ENCODE measurements at places on chromosomes 13 and 19.

DNA sequence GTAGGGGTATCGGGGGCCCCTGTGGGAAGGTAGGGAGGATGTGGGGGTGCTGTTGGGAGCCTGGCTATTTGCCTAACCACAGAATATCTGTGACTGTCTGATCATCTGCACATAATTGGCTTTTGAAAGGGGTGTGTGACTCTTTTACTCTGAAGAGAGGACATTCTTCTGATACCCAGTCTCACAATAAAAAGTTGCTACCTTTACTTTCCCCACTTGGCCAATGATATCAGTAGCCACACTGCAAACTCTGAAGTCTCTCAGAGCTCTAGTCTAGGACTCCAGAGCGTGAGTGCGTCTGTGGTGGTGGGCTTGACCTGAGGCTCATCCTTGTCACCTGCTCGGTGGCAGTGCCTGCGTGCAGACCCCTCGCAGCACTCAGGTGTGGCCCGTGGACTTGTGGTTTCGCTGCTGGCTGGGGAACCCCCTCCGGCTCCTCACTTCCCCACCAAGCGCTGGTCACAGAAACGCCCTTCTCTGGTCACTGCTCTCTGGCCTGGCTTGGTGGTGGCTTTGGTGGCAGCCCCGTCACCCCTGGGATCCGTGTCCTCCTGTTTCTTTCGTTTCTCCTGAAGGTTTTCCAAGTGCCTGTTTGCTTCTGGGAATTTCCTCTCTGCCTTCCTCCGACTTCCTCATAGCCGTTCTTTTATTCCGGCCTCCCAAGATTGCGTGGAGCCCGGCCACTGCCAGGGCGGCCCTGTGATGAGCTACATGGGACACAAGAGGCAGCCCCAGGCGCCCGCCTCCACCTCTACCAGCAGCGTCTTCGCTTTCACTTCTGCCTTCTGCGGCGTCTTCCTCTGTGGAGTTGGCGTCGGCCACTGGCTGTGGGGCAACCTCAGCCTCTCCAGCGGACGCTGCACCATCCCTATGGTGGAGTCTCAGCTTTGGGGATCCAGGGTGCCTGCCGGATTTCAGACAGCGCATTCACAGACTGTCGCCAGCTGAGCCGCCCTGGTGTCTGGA, 78.0 kb downstream of the ATP11A start:
- DNase-seq = no peak

GRCh38 chr19:17488593-17489391, 18.5 kb downstream of the SLC27A1 start:
- DNase-seq = no peak

GRCh38 chr13:96034662-96035061, 18.5 kb downstream of the UGGT2 start:
- DNase-seq = no peak

DNA sequence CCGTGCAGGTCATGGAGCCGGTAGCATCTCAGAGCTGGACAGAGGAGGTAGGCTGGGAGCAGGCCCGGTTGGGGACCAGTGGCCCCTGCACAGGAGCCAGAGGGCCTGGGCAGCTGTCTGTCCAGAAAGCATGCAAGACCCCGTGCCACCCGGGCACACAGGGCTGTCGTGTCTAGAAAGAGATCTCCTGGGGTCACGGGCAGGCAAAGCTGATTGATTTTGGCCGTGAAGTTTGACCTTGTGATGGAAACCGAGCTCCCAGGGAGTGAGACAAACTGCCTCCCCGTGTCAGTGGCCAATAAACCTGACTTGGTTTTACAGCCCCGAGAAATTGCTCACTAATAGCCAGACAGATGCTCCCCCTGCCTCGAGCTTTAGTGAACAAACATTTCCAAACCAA, 98.8 kb downstream of the KDM4B start:
- DNase-seq = no peak

DNA sequence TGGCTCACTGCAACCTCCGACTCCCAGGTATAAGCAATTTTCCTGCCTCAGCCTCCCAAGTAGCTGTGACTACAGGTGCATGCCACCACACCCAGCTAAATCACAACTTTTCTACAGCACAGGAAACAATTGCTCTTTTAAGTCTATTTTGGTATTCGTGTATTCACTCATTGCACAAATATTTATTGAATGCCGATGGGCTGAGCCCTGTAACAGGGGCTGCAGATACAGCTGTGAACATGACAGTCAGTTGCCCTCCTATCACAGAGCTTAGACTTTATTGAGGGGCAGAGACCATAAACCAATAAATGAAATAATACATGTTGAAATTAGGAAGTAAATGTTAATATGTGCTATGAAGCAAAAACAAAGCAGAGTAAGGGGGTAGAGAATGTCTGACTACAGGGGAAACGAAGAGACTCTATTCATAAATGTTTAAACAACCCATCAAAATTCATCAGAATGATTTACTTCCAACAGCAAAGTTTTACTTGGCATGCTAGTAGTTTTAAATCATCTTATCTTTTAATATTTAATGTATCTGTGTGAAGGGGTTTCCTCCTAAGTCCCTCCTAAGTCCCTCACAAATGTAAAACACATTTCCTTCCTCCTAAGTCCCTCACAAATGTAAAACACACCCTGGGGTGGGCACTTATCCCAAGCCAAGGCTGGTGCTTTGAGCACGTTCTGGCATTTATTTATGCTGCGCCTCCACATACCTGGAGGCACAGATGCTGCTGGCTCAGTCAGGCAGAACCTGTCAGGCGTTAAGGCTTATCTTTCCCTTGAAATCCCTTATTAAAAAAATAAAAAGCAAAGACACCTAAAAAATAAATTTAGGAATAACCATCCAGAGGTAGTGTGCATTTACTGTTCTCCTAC, 140.8 kb downstream of the MIPEP start:
- no peak for DNase-seq

GRCh38 chr19:56133858-56134653, 7.0 kb upstream of the ZNF444 start:
- no peak for DNase-seq

DNA sequence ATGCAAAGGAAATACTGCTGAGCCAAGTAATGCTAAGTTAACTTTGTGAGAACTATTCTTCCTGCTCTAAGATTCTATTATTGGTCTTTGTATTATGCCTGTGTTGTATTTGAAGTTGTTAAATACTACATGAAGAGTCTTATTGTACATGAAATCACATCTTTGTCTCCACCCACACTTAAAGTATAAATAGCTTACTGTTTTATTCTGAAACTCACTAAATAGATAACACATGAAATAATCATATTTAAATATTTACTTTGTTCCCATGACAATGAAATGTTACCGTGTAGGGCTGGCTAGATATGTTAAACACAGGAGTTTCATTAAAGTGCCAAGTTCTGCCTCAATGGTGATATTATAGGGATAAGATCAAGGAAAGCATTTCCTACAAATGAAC, 562.1 kb upstream of the ATXN8OS start:
- no peak for DNase-seq

GRCh38 chr13:31798189-31798588, 58.9 kb downstream of the RXFP2 start:
- no peak for DNase-seq

DNA sequence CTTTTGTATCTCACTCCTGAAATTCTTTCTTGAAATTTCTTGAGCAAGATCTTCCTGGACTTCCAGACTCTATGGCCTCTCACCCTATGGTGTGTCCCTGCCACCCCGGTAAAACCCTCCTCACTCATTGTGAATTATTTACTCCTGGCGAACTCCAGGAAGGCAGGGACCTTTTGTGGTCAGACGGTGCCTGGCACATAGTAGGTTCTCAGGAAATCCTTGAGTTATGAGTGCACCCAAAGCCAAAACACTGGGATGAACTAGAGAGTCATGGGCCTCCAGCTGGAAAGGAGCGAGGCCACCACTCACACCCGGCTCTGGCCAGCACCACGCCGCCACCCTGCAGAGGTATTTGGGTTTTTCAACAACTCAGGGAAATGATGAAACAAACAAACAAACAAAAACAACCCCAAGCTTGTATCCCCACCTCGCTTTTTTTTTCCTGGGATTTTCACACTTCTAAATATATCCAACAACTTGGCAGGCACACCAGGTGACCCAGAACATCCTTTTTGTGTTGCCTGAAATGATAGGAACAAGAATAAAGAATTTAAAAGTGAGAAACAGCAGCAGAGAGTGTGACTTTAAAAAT, 11.2 kb downstream of the HPN start:
- no peak for DNase-seq

GRCh38 chr19:14769201-14769600, 9.2 kb downstream of the ADGRE2 start:
- DNase-seq = no peak

GRCh38 chr13:94660695-94661326, 51.5 kb downstream of the SOX21 start:
- peak; percentile 6 for DNase-seq

GRCh38 chr13:50468849-50469669, 374.4 kb downstream of the DLEU7 start:
- no peak for DNase-seq

DNA sequence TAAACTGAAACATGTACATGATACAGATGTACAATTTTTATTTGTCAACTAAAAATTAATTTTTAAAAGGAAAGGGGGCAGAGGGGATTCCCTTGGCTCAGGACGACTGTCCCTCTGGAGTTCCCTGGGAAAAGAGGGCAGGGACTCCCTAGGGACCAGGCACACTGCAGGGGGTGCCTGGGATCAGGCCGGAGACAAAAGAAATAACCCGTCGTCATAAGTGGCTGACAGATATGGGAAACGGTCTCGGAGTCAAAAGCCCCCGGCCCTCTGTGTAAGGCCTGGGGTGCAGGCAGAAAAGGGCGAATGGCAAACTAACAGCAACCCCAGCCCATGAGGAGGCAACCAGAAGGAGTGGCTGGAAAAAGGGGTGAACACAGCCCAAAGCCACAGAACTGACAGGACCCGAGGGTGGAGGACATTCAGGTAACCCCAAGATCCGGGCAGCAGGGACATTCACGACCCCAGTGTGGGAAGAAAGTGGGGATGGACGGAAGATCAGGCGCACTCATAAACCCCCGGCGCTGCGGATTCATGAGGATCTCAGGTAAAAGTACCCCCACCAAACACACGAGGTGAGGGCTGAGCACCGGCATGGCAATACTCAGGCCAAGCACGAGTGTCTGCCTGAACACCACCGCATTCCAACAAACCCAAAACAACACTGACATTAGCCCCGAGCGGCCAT, 6.7 kb downstream of the MLLT1 start:
- DNase-seq = no peak

DNA sequence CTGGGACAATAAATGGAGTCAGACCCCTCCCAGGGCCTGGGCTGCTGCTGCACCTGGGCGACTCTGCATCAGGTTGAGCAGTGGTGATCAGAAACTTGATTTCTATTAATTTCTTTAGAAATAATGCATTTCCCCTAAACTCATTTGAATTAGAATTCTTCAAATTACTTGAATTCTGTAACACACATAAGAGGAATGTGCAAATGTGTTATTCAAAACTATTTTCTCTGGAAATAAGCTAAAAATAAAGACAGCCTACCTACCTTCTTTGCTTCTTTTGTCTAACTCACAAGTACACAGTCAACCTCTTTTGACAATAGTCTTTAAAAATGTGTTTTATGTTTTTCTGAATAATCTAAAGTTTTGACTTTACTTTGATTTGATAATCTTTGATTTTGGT, 433.0 kb downstream of the KLF12 start:
- no peak for DNase-seq

DNA sequence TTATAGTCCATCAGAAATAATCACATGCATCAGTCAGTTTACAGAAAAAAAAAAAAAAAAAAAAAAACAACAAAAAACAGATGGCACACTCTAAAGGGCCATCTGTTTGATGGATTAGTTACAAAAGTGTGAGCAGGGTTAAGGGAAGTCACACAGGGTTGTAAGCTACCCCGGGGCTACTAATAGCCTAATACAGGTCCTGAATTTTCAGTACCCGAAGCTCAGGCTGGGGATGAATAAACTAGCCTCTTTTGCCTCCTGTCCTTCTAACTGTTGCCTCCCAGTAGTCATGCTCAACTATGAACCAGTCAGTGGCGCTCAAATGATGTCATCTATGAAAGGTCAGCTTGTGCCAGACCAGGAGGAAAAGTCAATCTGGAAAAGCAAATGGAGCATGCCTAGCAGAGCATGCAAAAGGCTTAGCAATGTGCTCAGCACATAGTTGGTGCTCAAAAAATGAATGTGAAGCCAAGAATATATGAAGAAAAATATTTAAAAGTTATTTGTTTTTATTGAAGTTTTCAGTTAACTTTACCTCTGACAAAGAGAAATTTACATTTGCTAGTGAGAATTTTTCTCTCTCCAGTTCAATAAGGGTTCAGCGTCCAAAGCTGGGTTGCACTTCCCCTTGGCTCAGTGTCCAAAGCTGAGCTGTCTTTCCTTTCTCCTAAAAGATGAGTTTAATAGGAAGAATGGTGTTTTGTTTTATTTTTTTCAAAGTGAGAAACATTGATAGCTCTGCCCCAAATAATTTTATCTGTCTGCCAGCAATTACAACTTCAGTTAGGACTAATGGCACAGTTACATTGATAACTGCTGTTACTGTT, 30.8 kb upstream of the LRCH1 start:
- DNase-seq = no peak

DNA sequence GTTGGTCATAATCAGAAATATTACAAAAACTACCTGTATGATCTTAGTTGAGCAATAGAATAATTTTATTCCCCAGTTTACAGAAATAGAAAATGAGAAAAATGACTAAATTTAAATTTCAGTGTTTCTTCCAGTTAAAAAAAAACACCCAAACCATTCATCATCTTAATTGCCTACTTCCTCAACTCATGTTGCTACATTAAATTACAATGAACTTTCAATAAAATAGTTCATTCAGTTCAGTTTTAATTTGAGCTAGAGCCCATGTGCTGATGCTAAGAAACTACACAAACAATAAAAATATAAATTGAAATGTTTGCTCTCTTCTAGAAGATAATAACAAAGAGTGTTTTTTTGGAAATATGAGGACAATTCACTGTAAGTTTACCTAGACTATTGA, 820.4 kb downstream of the SLITRK6 start:
- no peak for DNase-seq

DNA sequence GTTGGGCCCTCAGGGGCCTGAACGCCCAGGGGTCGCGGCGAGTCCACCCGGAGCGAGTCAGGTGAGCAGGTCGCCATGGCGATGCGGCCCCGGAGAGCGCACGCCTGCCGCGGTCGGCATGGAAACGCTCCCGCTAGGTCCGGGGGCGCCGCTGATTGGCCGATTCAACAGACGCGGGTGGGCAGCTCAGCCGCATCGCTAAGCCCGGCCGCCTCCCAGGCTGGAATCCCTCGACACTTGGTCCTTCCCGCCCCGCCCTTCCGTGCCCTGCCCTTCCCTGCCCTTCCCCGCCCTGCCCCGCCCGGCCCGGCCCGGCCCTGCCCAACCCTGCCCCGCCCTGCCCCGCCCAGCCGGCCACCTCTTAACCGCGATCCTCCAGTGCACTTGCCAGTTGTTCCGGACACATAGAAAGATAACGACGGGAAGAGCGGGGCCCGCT, at the start of gene CCNA1:
CCNA1 (plus strand) TSS at position 390 of the 439 bp plus-strand sequence. CDS start 562 bp downstream, outside the sequence.
- no peak for DNase-seq

GRCh38 chr19:16862826-16863415, 25.9 kb upstream of the F2RL3 start:
- DNase-seq = no peak

GRCh38 chr19:11288349-11288748, 7.6 kb upstream of the TSPAN16 start:
- DNase-seq = no peak

- no peak for DNase-seq
These were observed 17.1 kb downstream of the ELAVL1 start for GRCh38 chr19:7988307-7988706.

All from stromal cell of bone marrow (primary cell).